ENCODE measurements at places on chromosomes 4 and X.

GRCh38 chrX:47748576-47748975 is 88.1 kb upstream of the ZNF81 start:
- DNase-seq, result peak; percentile 2

DNA sequence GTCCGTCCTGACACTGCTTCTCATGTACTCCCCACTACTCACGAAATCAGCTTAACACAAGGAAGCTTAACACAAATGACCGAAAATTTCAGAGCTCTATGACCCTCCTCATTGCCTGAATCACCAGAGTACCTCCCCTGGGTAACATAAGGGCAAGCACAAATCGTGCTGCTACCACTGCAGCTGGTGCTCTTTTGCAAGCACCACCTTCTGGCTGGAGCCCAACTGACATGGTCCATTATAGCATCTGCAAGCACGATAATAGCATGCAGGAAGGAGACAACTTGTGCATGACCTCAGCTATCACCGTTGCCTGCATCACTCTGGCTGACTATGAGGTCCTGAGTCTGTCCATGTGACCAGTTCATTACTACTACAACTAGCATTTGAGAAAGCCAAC is 308.0 kb downstream of the TEX13C start:
- DNase-seq, result no peak

DNA sequence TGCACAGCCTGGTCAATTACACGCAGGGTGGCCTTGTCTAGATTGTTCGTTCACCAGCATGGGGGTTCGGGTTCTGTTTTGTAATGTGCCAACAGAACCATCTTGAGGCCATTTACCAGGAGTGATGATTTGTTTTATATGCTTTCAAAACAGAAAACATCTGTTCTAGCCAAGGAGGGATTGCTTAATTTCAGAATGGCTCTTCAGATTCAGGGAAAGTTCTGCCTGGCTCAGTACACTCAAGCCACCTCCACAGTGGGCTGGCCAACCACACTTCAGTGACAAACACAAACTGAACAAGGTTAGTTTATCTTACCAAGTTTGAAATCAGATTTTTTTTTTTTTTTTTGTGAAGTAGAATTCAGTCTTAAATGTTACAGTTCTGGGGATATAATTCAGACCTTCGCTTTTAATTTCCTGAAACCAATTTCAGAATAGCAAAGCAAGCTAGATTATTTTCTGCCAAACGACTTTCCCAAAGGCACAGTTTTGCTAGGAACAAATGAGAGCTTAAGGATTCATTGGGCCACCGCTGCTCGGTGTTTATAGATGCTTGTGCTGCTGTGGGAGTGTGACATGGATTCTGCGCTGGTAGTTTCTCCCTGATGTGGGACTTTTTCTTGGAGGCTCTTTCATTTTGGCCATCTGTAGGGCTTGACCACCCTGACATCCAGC is 23.4 kb downstream of the SMS start:
- peak; percentile 61 for DNase-seq

GRCh38 chrX:40700640-40701342 is 34.6 kb downstream of the MED14 start:
- no peak for DNase-seq

GRCh38 chr4:147160908-147161513 is 215.3 kb upstream of the TTC29 start:
- peak; percentile 56 for DNase-seq
